ENCODE measurements at places on chromosomes 13 and 19.

DNA sequence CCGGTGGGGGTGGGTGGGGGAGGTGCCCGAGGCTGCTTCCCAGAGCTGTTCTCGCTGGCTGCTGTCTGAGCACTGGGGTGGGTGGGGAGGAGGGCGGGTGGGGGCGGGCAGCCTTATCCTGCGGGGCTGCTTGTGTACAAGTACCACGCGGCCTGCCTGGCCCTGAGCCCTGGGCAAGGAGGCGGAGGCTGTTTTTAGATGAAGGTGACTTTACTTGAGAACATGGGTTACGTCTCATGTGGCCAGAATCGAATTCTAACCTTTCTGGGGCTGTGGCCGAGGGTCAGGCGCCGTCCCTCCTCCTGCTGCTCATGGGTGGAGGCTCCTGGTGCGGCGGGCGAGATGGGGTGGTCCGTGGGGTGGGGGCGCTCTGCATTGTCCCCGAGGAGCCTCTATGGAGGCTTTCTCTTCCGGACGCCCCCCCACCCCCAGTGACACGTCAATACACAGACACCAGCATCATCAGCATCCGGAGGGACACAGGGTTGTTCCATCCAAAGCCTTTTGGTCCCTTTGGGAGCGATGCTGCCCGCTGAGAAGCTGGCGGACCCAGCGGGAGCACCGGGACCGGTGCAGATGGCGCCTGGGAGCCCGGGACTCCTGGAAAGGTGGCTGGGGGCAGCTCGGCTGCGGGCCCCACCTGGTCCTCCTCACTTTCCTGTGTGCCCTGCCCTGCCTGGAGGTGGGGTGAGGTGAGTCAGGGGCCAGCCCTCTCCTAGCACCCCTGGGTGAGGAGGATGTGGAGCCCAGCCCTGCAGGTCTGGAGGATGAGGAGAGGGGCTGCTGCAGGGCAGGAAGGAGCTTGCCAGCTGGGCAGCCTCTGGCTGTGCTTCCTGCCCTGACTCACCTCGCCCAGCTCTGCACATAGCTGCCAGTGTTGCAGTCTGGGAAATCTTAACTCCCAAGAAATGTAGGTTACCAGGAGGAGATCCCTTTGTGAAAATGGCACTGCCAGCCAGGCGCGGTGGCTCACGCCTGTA is 3.4 kb downstream of the BSG start:
- no peak for DNase-seq

DNA sequence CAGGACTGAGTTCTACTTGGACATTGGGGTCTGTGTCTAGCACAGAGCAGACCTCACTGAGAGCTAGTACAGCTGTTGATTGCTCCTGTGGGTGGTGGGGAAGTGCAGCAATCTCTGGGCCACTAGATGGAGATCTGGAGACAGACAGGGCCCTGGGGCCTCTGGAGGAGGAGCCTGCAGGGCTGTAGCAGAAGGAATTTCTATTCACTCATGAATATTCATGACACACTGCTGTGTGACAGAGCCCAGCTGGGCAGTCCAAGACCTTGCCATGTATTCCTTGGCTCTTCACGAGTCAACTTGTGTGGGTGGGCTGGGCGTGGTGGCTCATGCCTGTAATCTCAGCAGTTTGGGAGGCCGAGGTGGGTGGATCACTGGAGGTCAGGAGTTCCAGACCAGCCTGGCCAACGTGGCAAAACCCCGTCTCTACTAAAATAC is 37.5 kb downstream of the SUGP2 start:
- peak; percentile 30 for DNase-seq

DNA sequence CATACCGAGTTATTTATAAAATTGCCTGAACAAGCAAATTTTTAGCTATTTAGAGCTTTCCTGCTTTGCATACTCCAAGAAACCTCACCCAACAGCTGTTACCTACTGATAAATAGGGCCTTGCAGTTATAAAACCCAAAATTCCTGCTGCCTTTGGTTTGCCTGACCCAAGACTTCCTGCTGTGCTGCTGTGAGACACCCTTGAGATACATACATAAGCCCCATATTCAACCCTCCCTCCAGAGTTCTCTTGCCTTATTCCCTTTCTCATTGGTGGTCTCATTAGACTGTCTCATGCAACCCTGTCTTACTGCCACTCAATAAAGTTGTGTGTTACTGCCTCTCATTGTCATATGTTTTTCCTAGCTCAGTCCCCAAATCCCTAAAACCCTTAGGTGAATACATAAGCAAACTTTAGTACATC is 677.6 kb downstream of the UQCRFS1 start:
- no peak for DNase-seq

GRCh38 chr19:46607448-46607841 is 6.3 kb downstream of the CALM3 start:
- no peak for DNase-seq

- DNase-seq = no peak
Measured at GRCh38 chr13:37618554-37618953, 20.0 kb upstream of the POSTN start.

GRCh38 chr13:85462792-85463425 is 336.3 kb downstream of the SLITRK6 start:
- no peak for DNase-seq

GRCh38 chr19:41248895-41249294 is 15.3 kb upstream of the HNRNPUL1 start:
- no peak for DNase-seq

GRCh38 chr13:35499196-35499662 is 22.7 kb upstream of the MAB21L1 start:
- DNase-seq = no peak

DNA sequence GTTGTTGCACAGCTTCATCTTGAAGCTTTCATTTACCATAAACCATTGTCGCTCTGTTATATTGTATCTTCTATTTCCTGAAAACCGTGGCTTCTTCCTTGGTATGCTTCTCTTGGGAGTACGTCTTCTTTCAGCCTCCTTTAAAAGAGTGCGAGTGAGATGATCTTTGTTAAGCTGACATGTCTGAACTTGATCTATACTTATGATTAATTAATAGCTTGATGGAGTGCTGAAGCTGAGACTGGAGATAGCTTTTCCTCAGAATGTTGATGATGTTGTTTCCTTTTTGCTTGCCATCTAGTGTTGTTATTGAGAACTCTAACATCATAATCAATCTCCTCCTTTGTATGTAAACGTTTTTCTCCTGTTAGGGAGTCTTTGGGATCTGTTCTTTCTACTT is 529.3 kb upstream of the SPRY2 start:
- no peak for DNase-seq

GRCh38 chr19:45305421-45305820 is 17.3 kb downstream of the CKM start:
- no peak for DNase-seq

GRCh38 chr19:10266706-10267105 is 4.2 kb upstream of the ICAM1 start:
- no peak for DNase-seq

- no peak for DNase-seq
Measured at GRCh38 chr19:10603873-10604459, 16.9 kb upstream of the AP1M2 start.

DNA sequence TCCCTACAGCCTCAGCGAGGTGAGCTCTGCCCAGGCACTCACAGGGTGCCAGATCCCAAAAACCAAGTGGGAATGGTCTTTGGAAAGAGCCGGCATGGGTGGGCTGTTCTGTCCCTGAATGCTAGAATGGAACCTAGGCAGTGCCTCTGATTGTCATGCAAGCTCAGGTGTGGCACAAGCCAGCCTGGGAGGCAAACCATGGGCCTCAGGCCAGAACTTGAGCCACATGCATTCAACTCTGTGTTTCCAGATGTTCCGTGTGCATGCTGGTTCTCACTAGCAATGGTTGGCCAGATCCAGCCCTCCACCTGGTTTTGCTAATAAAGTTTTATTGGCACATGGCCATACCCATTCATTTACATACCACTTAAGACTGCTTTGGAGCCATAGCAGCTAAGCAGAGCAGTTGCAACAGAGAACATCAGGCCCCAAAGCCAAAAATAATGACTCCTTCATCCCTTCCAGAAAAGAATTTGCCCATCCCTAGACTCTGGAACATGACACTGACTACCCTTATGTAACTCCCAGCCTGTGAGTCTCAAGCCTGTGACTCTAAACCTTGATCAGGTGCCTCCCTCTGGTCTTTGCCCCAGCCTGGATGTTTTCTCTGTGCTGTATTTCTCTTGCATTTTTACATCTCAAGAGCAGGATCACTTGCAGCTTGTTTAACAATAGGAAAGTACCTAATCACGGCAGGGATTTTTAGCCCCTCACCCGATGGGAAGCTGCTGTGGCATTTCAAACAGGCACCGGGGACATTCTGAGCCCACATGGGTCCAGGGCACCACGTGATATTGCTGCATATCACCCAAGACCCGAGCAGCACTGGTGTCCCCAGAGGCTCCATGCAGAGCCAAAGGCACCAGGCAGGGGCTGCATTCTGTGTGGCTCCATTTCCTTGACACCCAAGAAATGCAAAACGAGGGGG is 55.4 kb upstream of the USE1 start:
- no peak for DNase-seq

DNA sequence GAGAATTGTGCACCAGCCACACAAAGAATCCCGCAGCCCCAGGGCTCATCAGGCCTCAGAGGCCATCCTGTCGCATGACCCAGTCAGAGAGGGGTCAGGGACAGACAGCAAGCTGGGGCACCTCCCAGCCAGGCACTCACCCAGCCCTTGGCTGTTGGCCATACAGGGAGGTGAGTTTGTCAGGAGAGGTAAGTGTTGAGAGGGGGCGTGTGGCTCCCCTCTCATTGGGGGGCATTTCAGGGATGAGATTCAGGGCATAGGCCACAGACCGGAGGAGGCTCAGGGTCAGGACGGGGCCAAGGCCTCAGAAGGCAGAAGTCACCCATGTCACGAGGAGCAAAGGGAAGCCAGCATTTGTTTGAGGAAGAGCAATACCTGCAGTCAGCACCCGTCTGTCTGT is 37.1 kb downstream of the MYO9B start:
- DNase-seq = no peak

DNA sequence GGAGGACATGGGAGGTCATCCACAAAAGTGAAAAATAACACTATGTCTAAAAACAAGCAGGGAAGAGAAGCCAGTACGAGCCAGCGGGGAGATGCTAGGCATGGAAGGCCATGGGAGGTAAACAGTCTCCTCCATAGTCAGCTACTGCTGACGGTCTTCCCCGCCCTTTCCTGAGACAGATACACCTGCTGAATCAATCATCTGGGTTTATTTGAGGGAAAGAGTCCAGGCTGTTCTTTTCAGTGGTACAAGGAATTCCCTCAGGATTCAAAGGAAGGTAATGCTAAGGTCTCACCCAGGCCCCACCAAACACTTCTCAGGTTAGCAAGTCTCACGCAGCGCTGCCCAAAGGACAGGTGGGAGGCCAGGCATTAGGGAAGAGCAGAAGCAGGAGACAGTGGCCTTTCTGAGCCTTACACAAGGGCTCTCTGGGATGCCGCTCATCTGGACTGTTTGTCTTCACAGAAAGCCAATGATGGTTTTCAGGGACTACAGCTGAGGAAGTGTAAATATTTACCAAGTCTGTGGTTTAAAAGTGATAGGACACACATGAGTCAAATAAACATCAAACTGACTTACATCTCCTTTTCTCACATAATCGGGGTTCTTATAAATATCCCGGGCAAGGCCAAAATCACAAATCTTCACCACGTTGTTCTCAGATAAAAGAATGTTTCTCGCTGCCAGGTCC is 173.9 kb downstream of the FLT1 start:
- DNase-seq = no peak

- peak; percentile 98 for DNase-seq
Measured at GRCh38 chr19:55301459-55302317, 17.9 kb downstream of the BRSK1 start.

DNA sequence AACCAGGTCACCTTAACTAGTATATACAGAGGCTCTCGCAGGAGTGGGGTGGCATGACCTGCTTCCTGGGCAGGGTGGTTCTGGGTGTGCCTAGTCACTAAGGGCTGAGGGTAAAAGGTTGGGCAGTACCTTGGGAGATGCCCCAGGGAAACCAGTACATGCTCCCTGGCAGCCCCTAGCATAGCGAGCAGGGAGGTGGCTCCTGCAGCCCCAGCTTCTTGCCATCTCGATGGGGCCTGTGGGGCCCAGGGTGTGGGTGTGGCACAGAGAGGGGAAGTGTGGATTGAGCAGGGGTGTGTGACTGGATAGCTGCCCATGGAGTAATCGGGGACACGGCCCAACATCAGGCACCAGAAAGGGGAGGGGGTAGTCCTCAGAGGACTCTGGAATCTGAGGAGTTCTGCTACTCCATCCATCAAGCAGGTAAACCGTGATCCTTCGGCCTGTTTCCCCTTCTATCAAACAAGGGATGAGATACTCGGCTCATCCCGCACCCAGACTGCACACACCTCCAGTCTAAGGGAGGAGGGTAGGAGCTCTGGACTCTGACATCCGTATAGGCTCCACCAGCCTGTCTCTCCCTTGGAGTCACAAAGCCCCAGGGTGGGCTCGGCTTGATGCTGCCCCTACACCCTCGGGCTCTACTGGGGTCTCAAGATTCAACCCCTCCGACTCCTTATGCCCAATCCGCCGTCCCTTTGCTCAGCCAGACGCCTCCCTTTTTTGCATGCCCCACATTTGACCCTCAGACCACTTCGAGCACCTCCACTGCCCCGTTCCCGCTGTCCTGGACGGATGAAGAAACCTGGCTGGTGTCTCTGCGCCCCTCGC is 1.1 kb downstream of the ZBTB45 start:
- DNase-seq = no peak

DNA sequence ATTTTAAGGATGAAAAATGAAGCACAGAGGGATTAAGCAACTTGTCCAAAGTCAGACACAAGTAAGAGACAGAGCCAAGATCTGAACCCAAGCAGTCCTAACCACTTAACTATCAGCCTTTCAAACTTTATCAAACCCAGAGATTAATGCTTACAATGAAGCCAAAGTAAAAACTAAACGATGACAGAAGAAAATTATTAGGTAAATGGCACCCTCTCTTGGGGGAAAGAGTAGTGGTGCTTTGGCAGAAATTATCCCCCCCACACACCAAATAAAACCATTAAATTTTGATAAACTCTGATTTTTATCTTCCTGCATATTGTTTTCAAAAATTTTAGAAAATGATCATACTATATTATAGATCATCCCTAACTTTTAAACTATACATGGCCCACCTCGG is 329.2 kb downstream of the SLC7A1 start:
- no peak for DNase-seq

DNA sequence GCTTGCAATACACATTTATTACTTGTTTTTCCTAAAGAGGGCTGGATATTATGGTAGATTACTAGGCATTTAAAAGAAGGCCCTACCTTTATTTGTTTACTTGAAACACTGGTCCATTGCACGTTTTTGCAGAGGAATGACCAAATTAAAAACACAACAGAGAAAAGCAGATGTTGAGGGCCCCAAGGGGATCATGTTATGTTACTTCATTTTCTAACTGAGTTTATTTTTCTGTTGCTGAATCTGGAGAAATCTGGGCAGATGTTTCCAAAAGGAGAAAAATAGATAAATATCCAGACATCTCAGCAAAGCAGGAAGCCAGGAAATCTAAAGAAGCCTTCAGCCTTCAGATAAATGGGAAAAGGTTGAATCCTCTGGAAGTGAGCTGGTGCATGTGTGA is 353.0 kb downstream of the NDFIP2 start:
- DNase-seq = no peak

Measured in GM18507 (cell line).